Stimulated activated CD4-positive, alpha-beta T cell treated with anti-CD3 and anti-CD28 coated beads, Interleukin-12 subunit alpha, Interleukin-12 subunit beta, amount 100 ng/mL, for 48 hours (primary cell): ENCODE measurements at places on chromosomes 2 and 18.

DNA sequence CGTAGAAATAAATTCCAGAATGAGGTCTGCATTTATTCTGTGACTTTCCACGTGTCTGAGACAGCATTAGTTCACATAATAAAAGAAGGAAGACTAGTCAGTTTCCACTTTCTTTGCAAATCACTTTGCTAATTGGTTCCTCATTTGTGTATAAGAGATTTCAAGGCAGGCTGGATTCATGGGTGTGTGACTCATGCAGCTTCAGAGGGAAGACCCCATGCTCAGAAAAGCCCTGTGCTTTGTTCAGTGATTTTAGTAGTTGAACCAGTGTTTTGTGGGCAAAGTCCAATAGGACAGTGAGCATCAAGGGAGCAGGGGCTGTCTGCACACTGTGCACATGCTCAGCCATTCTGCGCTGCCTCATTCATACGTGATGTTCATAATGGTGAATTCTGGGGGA is 297.8 kb downstream of the DLGAP1 start:
- DNase-seq, result no peak

DNA sequence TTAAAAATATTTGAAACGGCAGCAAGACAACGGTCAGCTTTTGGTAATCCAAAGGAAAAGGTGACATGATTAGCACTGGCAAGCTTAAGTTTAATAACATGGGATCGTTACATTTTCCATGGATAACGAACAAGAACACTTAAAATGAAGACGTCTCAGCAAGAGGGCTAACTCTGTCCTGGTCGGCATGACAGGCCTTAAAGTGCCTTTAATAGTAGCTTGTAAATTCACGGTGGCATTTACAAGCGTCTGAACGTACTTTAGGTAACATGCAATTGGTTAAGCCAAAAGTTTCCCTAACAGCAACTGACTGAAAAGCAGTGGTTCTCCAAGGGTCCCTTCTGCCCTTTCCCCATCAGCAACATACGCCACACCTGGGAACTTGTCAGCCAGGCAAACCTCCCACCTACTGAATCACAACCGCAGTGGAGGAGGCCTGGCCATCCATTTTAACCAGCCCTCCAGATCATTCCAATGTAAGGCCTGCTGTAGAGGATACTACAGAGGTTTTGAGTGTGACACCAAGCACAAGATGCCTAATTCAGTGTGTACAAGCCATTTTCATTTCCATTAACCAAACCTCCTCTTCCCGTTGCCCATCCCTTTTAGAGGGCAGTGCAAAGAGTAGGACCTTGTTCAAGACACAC is 4.4 kb downstream of the TGFA start:
- DNase-seq, result no peak

GRCh38 chr2:108593547-108594098 is 59.4 kb downstream of the LIMS1 start:
- no peak for DNase-seq

- no peak for DNase-seq
Measured at GRCh38 chr2:11656671-11657101, 13.3 kb downstream of the NTSR2 start.

- DNase-seq, result no peak
Measured at GRCh38 chr2:166651080-166651675, 157.1 kb upstream of the SCN7A start.

GRCh38 chr2:149021271-149021719 is 17.2 kb upstream of the LYPD6B start:
- no peak for DNase-seq

DNA sequence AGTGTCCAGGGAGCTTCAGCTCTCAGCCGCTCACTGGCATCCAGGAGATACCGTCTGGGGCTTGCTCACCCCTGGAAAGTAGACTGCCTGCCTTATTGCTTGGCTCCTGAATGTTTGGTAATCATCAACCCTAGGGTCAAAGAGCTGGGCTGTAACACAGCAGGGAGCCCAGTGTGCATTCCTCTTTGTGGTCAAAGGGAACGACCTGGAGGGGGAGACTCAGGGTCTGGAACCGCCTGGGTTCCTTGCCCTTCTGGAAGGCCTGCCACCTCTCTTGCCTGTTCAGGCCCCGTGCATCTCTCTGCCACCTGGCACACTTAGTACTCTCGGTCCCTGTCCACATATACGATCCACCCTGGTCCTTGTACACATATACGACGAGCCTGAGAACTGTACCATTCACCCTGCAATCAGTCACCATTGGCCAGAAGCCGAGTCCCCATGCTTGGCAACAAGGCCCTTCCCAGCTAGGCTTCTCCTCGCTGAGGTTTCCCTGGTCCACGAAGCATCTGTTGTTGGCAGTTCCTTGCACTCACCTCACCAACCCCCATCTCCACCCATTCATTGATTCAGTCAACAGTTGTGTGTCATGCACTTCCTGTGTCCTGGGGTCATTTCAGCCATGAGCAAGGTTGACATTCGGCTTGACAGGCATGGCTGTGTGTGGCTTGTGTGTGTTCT is at the start of gene NAT8:
TSS of gene NAT8 (minus strand) at position 85 of the 681 bp plus-strand sequence. CDS start 794 bp downstream, outside the sequence.
- no peak for DNase-seq

GRCh38 chr2:62144689-62145477 is 51.0 kb upstream of the B3GNT2 start:
- no peak for DNase-seq

- DNase-seq, result peak; percentile 72
Measured at GRCh38 chr2:241859436-241860183, 916 bp upstream of the PDCD1 start.

GRCh38 chr18:29160170-29160569 is 983.2 kb upstream of the CDH2 start:
- no peak for DNase-seq

- no peak for DNase-seq
Measured at GRCh38 chr18:2982452-2983269, 30.3 kb downstream of the LPIN2 start.

GRCh38 chr2:235146871-235147565 is 195.2 kb downstream of the SH3BP4 start:
- DNase-seq, result no peak

DNA sequence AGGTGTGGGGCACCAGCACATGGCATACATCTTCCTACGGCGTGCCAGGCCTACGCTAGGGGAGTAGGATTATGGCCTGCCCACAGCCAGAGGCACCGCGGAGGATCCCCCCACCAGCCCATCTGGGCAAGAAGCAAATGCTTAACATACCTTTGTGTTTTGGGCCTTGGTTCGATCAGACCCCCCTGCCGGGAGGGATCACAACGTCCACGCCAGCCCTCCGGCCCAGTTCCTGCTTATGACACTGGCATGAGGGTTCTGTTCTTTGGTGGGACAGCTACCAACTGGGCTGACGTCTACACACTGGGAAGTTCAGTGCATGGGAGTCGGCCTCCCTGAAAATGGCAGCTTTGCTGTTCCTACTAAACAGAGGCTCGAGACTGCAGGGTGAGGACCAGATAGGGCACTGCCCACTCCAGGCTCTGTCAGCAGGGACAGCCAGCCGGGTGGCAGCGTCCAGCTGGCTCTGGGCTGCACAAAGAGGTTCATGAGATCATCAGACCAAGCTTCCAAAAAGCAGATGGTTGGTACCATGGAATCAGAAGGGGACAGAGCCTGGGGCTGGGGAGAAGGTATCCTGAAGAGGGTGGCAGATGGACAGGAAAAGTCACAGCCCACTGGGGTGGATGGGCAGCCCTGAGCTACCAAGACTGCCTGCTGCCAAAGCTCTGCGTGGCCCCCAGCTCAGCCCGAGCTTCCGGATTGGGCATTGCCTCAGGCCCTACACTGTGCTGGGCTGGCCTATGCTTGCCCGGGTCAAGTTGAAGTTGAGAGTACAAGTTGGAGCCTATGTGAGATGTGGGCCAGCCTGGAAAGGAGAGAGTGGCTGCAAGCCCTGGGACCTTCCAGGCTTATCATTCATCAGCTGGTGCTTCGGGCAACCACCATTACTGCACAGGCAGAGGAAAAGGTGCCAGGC is 61.7 kb upstream of the TEX51 start:
- no peak for DNase-seq

GRCh38 chr2:196389670-196390069 is 218.3 kb upstream of the STK17B start:
- no peak for DNase-seq

GRCh38 chr2:218990612-218991011 is 2.6 kb downstream of the CRYBA2 start:
- DNase-seq, result no peak

DNA sequence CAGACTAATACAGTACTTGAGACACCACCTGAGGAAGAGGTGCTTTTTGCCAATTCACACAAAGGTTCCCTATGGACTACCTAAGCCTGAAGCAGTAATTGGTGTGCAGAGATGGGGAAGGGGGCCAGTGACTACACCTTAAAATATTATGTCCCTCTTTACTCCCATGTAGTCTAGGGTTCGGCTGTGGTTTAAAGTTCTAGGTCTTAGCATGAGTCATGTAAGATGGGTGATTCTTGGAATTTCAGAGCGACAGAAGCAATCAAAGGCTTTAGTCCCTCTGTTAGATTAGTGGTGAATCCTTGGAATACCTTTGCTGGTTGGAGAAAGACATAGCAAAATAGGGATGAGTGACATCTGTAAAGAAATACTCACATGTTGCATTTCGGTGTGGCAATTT is 14.3 kb upstream of the CCDC85A start:
- no peak for DNase-seq

DNA sequence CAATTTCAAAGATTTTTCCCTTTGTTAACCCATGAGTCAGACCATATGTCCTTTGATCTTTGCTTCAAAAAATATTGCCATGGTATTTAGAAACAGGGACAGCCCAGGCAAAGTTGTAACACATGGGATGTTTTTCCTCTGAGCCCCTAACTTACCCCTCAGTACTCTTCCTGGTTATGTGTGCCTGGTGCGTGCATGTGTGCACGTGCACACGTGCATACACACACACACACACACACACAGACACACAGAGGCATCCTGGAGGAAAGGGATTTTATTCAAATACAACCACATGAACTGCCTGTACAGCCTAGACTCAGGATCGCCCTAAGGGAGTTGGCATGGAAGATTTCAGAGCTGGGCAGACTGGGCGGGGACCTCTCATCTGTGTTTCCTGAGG is 5.1 kb downstream of the AFF3 start:
- DNase-seq, result no peak

- DNase-seq, result no peak
Measured at GRCh38 chr18:36349552-36349951, 52.0 kb downstream of the FHOD3 start.

DNA sequence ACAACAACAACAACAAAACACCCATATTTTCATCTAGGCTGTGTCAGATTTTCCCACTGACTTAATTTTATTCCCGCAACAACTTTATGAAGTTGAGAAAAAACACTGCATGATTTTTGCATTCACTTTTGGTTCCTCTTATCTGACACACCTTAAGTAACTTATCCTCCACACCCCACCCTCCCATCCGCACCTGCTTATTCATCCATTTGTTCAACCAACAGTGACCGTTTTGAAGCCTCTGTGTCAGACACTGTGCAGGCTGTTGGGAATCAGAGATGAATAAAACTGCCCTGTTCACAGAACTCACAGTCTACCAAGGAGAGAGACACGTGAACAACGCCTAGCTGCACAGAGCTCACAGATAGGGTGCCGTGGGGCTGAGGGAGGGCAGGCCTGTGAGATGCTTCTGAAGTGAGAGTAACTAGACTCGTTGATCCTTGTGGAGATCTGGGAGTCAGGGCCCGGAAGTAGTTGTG is 7.4 kb downstream of the CNNM4 start:
- DNase-seq, result no peak

- DNase-seq, result no peak
Measured at GRCh38 chr2:112491946-112492345, 10.0 kb downstream of the TTL start.

- DNase-seq, result no peak
Measured at GRCh38 chr2:37573451-37574388, 97.7 kb downstream of the CDC42EP3 start.

DNA sequence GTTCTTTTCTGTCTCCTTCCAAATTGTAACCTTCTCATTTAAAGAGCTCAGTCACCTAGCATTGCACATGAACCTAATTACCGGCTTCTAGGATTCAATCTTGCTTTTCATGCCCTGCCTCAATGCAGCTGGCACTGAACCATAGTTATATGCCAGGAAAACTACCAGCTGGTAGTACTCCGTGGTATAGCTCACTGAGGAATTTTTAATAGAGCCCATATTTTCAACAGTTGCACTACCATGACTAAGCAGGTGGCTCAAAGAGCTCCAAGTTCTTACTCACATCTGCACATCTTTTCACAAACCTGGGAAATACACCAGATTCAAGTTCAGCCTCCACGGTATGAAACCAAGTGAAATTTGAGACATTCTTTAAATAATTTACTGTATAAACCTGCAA is 363.5 kb downstream of the GRB14 start:
- no peak for DNase-seq

DNA sequence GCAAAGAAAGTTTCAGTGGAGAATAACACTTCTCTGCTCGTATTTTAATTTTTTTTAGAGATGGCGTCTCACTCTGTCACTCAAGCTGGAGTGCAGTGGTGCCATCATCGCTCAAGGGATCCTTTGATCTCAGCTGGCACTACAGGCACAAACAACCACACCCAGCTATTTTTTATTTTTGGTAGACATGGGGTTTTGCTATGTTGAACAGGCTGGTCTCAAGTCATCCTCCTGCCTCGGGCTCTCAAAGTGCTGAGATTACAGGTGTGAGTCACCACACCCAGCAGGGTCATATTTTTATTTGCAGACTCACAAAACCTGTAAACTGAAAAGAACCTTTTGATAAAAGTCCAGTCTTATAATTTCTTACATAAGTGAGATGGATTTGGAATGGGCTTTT is 2.6 kb downstream of the TRAK2 start:
- no peak for DNase-seq

DNA sequence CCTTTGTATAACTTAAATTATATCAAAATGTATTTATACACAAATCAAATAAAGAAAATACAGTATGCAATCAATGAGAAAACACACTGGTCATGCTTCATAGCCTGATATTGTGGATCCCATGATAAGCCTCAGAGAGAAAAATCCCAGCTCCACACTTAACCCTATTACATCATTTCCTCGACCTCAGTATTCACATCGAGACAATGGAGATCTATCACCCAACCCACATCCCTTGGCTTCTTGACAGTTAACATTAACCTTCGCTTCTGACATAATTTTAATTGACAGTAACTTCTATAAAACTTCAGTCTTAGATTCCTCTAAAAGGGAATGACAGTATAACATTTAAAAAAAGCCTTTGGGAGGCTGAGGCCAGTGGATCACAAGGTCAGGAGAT is 11.6 kb downstream of the TMX3 start:
- DNase-seq, result no peak

GRCh38 chr2:12688091-12688490 is 28.6 kb upstream of the TRIB2 start:
- DNase-seq, result no peak
